Kidney tubule cell (primary cell): ENCODE measurements at places on chromosomes 4 and X.

- DNase-seq, result no peak
These were observed 44.2 kb downstream of the TRIM61 start for GRCh38 chr4:164933244-164933643.

DNA sequence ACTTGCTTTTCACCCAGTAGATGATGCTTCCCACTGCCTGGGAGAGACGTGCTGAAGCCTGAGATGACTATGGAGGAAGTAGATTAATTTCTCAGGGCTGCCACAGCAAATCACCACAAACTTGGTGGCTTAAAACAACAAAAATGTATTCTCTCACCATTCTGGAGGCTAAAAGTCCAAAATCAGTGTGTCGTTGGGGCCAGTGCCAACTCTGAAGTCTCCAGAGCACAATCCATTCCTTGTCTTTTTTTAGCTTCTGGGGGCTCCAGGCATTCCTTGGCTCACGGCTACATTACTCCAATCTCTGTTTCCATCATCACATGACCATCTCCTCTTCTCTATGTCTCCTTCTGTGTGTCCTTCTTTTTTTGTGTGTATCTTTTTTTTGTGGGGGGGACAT is 105.8 kb upstream of the C1QTNF7 start:
- peak; percentile 11 for DNase-seq

- no peak for DNase-seq
These were observed 34.6 kb upstream of the WDR1 start for GRCh38 chr4:10151182-10151581.

DNA sequence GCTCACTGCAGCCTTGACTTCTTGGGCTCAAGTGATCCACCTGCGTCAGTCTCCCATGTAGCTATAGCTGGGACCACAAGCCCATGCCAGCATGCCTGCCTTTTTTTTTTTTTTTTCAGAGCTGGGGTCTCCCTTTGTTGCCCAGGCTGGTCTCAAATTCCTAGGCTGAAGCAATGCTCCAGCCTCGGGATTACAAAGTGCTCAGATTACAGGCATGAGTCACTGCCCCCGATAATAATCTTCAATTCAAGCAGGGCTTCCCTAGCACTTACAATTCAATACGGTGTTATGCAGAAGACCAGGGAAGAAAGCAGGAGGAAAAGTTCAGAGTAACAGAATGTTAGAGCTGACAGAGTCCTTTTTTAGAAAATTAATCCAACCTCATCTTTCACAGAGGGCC is 26.1 kb downstream of the OTOP1 start:
- DNase-seq, result no peak

DNA sequence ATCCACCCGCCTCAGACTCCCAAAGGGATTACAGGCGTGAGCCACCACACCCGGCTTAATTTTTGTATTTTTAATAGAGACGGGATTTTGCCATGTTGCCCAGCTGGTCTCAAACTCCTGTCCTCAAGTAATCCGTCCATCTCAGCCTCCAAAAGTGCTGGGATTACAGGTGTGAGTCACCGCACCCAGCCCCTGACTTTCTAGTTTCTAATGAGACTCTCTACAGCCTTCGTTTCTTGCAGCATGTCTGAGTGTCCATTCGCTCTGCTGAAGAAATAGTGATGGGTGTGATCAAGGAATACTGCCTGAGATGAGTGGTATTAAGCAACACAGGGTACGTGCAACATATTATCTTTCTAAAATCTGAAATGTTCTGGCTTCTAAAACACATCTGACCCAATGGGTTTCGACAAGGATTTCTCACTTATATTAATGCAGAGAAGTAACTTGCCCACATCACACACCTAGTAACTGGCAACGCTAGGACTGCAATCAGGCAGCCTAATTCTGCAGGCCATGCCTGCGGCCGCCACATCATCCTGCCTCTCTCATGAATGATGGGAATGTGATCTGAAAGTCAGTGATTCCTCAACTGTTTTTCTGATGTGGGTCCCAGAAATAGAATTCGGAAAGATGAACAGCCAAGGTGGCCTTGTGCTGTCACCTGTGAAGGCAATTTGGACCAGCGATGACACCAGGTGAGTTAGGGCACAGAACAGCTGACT is 74.3 kb downstream of the RBM47 start:
- no peak for DNase-seq

- DNase-seq, result no peak
These were observed 471.2 kb downstream of the GASK1B start for GRCh38 chr4:157701695-157701994.

DNA sequence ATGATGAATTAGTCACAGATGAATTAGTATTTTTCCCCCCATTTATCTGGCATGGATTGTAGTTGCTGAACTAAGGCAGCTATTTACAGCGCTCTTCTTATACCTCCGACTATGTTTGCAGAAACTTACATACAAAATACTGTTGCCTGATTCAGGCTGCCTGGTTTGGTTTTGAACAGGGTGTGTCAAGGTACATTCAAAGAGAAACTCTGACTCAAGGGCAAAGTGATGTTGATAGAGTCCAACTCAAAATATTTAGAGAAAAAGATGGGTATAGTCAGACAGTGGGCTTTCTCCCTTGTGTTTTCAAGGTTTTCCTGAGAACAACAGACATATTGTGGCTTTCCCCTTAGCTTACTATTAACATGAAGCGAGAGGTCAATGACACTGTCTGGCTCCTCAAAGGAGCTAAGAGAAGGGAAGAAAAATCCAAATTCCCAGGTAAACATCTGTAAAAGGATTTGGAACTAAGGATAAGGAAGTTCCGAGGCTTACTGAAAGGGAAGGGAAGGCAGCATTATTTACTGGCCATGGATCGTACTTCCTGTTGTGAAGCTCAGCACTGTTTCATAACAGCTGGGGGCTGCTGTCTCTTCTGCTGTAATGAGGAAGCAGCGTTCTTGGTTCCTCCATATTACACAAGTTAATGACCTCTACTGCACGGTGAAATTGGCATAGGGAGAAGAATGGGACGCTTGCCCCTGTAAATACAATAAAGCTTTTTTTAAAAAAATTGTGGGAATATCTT is 30.9 kb downstream of the FAM9C start:
- DNase-seq, result no peak

DNA sequence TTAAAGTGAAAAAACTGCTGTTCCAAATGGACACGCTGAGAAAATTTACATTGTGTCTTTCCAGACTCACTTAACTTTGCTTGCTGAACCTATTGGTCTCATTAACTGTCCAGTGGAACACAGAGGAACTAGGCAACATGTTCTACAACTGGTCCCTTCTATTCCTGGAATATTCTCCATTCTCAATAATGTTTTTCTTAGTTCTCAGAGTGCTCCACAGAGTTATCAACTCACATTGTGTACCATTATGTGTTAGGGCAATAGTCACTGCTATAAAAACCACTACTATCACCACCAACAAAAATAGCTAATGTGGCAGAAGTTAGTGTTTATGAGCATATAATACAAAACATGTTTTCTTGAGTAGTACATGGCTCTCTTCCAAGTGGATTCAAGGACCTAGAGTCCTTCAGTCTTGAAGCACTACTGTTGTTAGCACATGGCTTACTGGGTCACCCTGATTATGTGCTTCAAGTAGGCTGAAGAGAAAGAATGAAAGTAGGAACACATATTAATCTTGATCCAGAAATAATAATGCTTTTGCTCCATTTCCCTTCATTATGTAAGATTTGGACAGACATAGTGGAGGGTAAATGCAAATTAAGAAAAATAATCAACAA is 865.3 kb upstream of the HS3ST1 start:
- no peak for DNase-seq

- DNase-seq, result no peak
These were observed 53.4 kb downstream of the HMX1 start for GRCh38 chr4:8818063-8818881.

DNA sequence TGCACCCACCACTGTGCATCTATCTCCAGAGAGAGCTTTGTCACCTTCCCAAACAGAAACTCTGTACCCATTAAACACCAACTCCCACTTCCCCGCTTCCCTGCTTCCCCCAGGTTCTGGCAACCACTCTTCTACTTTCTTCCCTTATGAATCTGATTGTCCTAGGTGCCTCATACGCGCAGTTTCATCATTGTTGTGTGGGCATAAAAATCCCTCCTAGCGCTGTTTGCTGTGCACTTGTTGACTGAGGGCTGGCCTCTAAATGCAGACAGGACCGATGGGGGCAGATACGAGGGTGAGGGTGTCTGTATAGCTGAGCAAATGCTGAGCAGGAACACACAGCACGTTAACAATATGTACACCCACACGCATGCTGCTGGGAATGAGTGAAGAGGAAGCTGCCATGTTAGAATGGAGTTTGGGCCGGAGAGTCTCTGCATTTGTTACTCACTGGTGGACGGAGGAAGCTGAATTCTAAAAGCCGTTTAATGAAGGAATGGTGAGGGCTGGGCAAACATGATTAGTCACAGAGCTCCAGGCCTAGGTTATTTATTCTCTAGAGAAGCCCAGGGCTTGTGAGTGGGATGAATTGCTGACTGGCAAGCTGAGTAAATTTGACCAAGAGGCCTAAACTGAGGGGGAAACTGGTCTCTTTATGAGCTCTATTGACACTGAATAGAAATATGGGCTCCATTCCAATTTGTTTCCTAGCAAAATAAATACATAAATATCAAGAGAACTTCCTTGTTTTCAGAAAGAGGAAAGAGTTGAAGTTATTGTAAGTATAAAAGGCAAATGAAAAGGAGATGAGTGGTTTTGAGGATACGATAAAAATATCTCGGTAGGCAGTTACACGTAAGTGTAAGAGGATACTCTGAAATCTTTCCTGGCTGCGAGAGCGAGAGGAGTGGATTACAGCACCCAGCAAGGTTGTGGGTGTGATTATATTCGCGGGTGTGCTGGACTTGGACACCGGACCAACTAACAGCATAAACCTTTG is 95.9 kb upstream of the RPS6KA3 start:
- peak; percentile 90 for DNase-seq

GRCh38 chrX:66544181-66544580 is 94.7 kb downstream of the EDA2R start:
- DNase-seq, result no peak

DNA sequence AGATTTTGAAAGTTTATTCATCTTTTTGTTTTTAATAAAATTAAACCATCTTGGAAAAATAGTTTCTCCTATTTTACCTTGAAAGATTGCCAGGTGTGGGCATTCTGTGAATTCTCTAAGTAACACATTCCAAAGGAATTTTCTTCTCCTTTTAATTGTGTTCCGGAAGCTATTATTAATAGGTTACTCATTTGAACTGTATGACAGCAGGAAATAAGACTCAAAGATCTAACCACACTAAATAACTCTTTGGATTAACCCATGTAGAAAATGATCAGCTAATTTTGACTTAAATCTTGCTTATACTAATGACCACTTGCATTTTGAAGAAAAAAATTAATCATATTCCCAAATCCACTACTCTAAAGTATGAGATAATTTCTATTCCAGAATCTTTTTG is 17.6 kb upstream of the CCNI start:
- peak; percentile 83 for DNase-seq

DNA sequence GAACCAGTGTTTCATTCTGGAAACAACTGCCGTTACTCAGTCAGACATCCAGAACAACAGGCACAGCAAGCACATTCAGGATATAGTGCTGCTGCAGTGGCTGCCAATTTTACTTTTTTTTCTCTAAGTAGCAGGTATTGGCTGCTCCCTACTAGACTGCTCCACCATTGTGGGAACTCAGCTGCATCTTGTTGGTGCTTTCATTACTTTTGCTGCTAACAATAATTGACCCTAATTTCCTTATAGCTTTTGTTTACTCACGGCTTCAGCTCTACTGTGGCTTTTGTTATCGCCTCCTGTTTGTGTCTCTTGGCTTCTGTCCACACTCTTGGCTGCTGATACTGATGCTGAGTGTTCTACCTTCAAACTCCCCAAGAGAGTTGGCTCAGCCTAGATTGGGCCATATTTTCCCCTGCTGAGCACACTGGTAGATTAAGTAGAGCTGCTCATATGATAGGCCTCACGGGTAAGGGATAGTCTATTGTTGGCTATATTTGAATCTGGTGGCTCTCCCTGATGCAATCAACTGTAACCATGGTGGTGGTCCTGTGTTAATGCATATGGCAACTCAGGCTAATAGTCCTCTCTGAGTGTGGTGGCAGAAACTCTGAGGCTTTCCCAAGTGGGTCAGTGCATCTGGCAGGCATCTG is 44.5 kb upstream of the IL2 start:
- no peak for DNase-seq

- DNase-seq, result peak; percentile 13
These were observed 12.2 kb downstream of the SULT1B1 start for GRCh38 chr4:69748173-69748572.

DNA sequence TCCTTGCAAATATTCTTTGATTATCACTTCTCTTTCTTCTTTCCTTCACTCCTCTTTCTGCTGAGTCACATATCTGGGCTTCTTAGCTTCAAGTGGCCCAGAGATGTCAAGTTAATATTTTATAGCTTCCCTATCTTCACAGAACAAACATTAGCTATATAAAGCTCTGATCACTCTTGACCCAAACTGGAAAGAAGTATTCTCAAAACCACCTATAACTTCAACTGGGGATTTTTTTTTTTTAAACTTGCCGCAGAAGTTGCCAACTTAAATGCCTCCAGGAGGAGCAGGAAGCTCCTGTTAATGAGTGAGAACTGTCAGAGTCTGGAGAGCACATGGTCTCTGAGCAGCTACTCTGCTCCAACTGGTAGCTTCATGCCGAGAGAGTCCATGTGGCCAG is 233.3 kb upstream of the EDNRA start:
- peak; percentile 28 for DNase-seq

DNA sequence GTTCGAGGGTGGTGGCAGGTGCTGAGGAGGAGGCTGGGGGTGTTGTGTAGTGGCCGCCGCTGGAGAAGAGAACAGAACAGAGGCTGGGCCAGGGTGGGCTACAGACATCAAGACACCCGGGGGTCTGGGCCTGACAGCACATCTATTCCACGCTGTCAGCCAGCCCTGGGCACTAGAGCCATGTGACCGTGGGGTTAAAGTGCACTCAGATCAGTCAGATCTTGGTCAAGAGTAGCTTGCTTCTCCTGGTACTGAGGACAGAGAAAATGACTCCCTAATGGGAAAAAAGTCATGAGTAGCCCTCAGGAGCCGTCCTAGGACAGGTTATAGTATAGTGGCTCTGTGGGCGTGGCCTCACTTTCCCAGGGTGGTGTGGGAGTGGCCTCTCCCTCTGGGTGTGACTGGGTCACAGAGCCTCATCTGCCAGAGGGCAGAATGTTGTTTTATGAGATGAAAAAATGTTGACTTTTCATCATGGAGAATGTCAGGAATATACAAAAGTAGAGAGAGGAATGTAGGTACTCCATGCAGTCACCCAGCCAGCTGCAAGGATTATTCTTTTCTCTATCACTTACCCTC is 19.4 kb downstream of the TRMT44 start:
- no peak for DNase-seq

DNA sequence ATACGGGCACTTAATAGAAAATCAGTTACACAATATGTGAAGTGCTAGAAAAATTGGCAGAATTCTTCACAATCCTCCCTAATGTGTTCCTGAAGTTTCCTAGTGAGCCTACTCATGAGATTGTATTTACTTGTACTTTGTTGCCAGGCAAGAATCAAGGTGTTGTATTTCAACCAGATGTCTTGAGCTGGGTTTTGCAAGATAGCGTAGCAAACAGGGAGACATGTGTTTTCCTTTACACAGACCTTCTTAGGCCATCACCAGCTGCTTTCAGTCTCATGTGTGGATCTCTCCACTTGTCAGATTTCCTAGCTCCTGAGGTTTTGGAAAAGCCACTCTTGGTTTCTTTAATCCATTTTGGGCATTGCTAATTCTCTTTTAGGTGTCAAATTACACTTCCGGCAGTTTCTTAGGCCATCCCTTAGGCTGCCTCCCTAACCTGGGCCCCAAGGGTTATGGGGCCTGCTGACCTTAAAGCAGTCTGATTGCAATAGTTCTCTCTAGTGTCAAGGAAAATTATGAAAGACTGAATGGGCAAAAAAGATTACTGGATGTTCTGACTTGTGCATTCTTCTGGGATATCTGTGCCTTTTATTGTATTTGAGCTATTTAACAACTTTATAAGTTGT is 12.2 kb upstream of the EDA start:
- DNase-seq, result no peak

- DNase-seq, result peak; percentile 29
These were observed 238.8 kb downstream of the GPC3 start for GRCh38 chrX:133746593-133746992.
